ENCODE measurements at places on chromosomes 12 and 14.

GRCh38 chr12:94585626-94586025 is 64.7 kb downstream of the TMCC3 start:
- DNase-seq: no peak

- no peak for DNase-seq
These were observed 155.3 kb downstream of the RASSF9 start for GRCh38 chr12:85680881-85681280.

GRCh38 chr14:25411781-25412757 is 362.1 kb upstream of the STXBP6 start:
- no peak for DNase-seq

DNA sequence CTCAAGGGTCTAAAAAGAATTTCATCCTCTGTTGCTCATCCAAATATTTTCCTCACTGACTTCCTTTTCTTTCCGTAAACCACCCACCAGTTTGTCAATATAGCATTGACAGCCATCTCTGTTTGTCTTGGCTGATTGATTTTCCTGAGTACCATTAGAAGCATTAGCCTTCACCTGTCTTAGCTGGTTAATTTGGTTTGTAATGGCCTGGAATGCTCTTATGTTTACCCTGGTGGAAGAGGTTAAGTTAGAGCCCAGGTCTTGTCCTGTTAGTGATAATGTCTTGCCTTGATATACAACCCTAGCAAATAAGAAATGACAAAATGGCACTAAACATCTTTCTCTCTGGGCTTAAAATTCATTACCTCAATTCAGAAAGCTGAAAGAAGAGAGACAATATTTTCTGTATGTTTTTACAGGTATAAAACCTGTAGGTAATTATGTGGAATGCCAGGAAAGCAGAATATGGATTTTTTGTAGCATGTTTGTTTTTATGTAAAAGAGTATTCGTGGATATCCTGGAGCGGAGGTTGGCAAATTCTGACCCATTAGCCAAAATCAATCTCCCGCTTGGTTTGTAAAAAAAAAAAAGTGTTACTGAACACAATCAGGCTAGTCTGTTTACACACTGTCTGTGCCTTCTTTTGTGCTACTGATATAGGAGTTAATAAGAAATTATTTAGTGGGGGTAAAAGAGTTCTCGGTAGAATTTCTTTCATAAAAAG is 224.4 kb upstream of the DAAM1 start:
- DNase-seq: no peak

- no peak for DNase-seq
These were observed 101.2 kb downstream of the NINJ2 start for GRCh38 chr12:561908-562593.

Data from pancreas (tissue), 10 donors.